T-helper 2 cell treated with Interferon-gamma antibody and Interleukin-4, amounts not matched to agents 100 ng/mL and 5 ng/mL, for 36 hours (primary cell): ENCODE measurements at places on chromosomes 3 and 15. TPM values are rescaled to one million over a fixed set of nuclear protein-coding genes. Genes with fewer than 3 reads are reported as not detected.

MUC20 gene
- total RNA-seq = 5.3 and 5.4 TPM in 2 replicates

USF3 gene
- total RNA-seq = 16.8 TPM in 2 replicates

PCOLCE2 gene
- not detected in 2 replicates for total RNA-seq

NANOGP8 gene
- not detected in 2 replicates for total RNA-seq

ST3GAL6 gene
- total RNA-seq = not detected in 2 replicates

NUP210 gene
- total RNA-seq = 194 and 198 TPM in 2 replicates

HHATL gene
- not detected in 2 replicates for total RNA-seq

CLDN16 gene
- total RNA-seq = not detected in 2 replicates

NFKBIZ gene
- total RNA-seq = 60.7 and 61.0 TPM in 2 replicates

KLF15 gene
- not detected in 2 replicates for total RNA-seq

PP2D1 gene
- total RNA-seq = not detected in 2 replicates

RASGRP1 gene
- 115 and 116 TPM in 2 replicates for total RNA-seq

CD200 gene
- 9.4 and 10.4 TPM in 2 replicates for total RNA-seq

SPSB4 gene
- not detected in 2 replicates for total RNA-seq

CADM2 gene
- not detected in 2 replicates for total RNA-seq

DNAH12 gene
- total RNA-seq = 0.14 TPM in 1 of 2 replicates, not detected in the other

TRPM1 gene
- total RNA-seq = not detected in 2 replicates

NPAP1 gene
- not detected in 2 replicates for total RNA-seq

SRGAP3 gene
- 6.8 and 7.1 TPM in 2 replicates for total RNA-seq

SLC12A8 gene
- 0.18 and 0.32 TPM in 2 replicates for total RNA-seq

EDEM1 gene
- total RNA-seq = 92.3 and 96.6 TPM in 2 replicates

IGSF11 gene
- 0.14 TPM in 1 of 2 replicates, not detected in the other for total RNA-seq

INKA1 gene
- 0.41 and 0.82 TPM in 2 replicates for total RNA-seq

CDHR4 gene
- not detected in 2 replicates for total RNA-seq
